ENCODE measurements at places on chromosomes 5 and 9.
A peak's percentile ranks its signal among the peaks of the same experiment; 100 is the strongest.

DNA sequence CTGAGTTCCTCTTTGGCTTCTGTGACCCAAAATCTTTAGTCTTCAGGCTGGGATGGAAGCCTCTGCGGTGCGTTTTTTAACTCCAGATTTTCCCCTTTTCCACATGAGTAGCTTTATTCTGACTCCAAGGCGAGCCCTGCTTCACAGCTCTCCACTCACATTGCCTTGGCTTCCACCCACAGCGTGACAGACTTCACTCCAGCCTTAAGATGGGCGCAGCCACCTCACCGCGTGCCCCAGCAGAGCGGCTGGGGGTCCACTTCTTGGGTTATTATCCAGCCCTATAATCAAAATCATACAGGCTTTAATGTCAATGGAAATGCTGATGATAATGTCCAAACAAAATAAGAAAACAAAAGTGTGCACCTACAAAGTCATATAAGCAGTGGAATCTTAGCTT is 1.2 kb downstream of the EXOC3 start:
- DNase-seq: no peak

DNA sequence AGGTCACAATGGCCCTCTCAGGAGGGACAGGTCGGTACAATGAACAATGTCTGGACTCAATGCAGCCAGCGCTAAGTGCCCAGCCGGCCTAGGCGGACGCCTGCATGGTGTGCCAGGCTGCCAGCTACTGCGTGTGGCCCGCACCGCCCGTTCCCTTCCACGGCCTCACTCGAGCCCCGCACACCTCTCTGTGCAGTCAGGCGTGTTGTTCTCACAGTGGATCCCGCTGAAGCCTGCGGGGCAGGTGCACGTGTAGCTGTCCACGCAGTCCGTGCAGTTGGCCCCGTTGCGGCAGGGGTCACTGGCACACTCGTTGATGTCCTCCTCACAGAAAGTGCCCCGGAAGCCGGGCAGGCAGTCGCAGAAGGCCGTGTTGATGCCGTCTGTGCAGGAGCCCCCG is 26.7 kb upstream of the SEC16A start:
- no peak for DNase-seq

- no peak for DNase-seq
These were observed 56.4 kb upstream of the ISL1 start for GRCh38 chr5:51326844-51327243.

DNA sequence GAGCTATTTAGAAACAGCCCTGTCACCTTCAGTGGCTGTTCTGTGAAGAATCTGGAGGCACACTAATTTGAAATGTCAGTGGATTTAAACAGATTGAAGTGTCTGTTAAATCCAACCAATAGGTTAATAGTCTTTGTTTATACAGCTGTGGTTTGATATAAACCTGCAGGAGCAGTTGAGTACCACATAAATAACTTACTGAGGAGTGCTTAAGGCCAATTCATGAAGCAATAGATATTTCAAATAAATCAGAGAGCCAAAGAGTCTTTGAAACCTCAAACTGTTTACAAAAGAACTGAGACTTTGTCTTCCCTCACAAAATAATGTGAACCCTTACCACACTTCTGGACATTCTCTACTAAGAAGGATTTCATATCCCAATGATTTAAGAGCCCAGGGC is 111.9 kb downstream of the FEM1C start:
- no peak for DNase-seq

GRCh38 chr5:1208743-1209488 is 7.5 kb downstream of the SLC6A19 start:
- DNase-seq: no peak

GRCh38 chr5:37988454-37989046 is 148.7 kb upstream of the GDNF start:
- DNase-seq: no peak

- DNase-seq: no peak
These were observed 1.8 kb upstream of the ENTPD2 start for GRCh38 chr9:137055385-137056364.

DNA sequence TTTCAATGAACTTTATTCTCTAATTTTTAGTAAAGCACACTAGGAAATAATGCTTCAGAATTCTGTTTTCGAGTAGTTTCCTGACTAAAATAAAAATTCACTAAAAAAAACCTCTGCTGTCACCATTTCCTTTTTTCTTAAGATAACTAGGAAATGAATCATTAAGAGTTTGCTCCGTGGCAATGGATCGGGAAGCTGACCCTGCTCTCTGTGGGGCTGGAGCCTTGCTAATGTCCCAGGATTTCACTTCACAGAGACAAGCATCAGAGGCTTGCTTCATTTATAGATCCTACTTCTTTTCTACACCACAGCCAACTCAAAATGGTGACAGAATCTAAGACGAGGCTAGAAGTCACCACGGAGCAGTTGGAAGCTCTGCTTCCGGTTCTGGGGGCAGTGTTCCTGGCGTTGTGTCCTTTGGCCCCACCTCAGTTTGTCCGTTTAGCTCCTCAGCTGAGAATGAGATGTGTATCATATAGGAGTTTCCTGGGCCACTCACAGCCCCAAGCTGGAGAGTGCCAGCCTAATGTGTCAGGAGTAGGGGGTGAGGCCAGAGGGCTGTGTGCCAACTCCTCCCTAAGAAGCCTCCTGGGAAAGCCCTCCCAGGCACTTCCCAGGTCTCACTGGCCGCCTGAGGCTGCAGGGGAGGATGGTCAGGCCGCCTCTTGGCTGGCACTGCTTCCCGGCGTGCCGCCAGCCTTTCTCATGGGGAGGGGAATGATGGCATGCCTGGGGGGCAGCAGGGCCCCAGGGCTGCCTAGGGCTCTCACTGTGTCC is 19.6 kb downstream of the TENT4A start:
- no peak for DNase-seq

DNA sequence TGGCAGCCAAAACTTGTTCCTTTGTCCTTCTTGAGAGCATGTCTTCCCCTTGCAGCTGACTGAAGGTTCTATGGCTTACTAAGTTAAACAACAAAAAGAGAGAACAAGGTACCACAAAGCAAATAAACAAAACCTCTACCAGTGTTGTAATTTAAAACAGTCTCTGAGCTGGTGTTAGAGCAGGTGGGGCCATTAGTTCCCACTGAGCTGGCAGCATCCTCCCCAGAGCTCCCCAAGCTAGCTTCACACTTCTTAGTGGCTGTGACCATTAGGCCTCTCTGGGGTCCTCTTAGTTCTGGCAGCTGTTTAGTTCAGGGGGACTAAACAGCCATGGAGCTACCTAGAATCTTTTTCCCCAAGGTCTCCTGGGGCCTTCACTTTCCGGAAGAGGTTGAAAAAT is 128.6 kb upstream of the ELL2 start:
- no peak for DNase-seq

- peak; percentile 44 for DNase-seq
These were observed 523.5 kb upstream of the CLINT1 start for GRCh38 chr5:158382473-158382872.

GRCh38 chr5:34620185-34620584 is 35.9 kb upstream of the RAI14 start:
- DNase-seq: no peak

DNA sequence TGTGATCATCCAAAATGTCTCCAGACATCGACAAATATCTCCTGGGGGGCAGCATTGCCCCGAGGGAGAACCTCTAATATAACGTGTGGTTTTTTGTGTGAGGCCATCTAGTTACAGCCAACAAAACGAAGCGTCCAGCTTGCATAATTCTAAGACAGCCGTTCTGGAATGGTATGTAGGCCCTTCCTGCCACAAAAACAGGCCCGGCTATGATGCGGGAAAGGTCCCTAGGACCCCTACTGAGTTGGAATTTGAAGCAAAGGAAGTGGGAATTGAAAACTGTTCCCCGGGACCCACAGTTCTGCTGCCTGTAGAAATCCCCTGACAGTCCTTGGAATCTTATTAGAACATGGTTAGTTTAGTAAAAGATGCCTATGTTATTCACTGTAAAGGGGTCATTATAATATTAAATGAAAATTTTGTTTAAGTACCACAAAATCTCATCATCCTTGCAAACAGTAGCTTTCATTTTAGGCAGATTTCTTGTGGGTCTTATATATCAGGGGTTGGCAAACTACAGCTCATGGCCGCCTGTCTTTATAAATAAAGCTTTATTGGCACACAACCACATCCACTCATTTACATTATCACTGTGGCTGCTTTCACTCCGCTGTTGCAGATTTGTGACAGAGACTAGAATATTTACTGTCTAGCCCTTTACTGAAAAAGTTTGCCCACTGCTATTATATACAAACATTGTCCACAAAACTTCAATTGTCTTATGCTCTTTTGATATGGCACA is 70.7 kb downstream of the MSX2 start:
- no peak for DNase-seq
